ENCODE measurements at places on chromosomes 5 and 9.

DNA sequence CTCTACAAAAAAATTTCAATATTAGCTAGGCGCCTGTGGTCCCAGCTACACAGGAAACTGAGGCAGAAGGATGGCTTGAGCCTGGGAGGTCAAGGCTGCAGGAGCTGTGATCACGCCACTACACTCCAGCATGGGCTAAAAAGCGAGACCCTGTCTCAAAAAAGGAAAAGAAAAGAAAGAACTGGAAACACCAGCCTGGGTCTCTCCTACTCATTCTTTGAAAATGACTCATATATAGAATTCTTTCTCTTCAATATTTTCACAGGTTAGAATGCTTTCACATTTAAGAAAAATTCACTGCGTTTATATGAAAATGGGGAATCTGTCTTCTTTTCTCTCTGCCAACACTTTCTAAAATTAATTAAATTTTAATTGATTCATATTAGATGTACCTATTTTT is 115.6 kb downstream of the TRPM6 start:
- no peak for DNase-seq

DNA sequence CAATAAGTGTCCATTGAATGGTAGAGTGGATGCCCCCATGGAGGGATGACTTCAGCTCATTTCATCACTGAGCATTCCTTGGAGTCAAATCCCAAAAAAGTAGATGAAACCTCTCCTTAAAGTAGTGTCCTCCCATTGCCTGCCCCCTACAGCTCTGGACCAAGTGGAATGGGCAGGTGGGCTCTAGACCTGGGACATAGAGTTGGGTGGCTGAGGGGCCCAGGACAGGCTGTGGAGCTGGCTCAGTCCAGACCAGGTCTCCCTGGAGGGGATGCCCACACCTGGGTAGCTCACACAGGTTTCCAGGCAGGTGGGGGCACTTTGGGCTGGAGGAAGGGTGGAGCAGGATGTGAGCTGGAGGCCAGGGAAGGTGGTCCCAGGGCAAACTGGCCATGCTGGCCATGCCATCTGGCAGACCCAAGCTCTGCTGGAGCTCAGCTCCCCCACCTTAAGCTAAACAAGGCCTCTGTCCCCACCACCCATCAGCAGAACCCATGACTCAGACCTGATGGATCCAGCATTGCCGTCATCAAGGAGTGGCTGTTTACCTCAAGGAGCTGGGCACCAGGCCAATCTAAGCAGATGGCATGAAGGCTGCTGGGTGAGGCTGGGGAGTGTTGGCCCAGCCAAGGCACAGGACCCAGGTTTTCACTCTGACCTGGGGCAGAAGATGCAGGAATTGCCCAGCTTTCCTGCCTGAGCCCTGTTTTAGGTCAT is 6.2 kb upstream of the SPINK4 start:
- DNase-seq, result peak; percentile 71

GRCh38 chr5:58629271-58630159 is 46.6 kb downstream of the RAB3C start:
- DNase-seq, result no peak

DNA sequence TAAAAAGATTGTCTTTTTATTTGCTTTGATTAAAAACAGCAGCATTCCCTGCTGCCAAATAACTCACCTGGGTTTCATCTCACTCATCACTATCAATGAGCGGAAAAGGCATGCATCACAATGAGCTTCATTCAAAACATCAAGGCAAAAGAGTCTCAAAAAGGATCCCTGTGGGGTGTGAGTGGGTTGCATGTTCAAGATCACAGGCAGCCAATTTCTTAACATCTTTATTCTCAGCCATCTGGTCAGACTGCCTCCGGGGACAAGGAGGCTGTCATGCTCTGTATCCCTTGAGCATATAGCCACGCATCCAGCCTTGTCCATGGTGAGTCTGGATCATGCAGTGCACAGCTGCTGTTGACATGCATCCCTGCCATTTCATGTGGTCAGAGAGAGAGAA is 117.1 kb downstream of the ICE1 start:
- no peak for DNase-seq

- no peak for DNase-seq
Measured at GRCh38 chr9:77251050-77251449, 73.7 kb downstream of the VPS13A start.
